Anterior cingulate cortex (tissue), 58 donors: ENCODE measurements at places on chromosomes 2 and 18.

- DNase-seq = peak; percentile 57
Observed at GRCh38 chr2:170505631-170506275, 209.4 kb upstream of the SP5 start.

DNA sequence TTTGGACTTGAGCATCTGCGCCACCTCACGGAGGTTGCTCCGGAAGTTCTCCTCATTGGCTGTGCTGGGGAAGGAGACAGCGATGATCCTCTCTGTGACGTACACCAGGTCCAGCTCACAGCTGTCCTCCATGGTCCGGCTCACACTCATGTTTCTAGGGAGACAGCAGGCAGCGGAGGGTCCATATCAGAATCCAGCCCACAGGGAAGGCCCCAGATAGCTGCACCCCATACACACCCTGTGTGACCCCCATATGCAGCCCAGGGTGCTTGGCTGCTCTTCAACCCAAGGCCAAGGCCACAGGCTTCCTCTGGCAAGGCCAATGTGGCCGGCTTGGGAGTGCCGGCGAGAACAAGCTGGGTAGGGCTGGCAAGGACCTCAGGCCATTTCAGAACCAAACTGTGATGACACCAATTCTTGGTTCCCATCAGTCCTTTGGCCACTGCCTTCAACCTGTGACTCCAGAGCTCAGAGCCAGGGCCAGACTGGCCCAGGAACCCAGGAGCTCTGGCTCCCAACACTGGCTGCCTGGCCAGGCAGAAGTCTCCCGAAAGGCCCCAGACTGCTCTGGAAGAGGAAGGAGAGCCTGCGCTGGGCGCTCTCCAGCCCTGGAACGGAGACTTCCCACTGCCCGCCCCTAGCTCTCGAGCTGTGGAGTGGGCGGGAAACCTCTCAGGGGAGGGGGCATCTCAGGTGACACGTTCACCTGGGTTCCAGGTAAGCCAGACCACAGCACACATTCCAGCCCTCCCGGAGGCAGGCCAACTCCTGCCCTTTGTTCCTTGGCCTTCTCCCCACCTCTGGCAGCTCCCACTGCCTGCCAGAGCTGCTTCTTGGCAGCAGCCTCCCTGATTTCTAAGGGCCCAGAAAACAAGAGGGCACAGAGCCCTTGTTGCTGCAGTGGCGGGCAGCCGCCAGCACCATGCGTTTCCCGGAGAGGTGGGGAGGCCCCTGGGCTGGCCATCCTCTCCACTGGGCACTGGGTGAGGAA lies 104.7 kb downstream of the TNS1 start:
- peak; percentile 46 for DNase-seq

DNA sequence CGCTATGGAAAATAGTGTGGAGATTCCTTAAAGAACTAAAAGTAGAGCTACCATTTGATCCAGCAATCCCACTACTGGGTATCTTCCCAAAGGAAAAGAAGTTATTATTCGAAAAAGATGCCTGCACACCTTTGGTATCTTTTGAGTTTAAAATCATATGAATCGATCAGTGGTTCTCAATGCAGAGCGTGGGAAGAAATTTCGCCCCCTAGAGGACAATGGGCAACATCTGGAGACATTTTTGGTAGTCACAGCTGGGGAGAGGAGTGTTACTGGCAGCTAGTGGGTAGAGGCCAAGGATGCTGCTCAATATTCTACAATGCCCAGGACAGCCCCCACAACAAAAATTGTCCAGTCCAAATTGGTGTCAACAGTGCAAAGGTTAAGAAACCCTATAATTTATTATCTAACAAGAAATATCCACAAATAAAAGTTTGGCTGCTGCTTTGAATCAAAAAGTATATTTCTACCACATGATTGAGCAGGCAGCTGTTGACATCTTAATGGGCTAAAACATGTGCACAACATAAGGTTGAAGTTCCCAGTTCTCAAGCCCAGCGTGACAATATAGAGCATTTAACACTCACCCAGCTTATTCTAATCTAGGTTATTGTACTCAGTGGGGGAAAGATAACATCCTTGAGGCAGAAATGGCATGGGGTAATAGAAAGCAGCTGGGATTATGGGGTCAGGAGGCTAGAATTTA lies 425.7 kb downstream of the LRATD1 start:
- no peak for DNase-seq

- no peak for DNase-seq
Observed at GRCh38 chr2:112803691-112804521, 19.6 kb upstream of the IL1A start.

DNA sequence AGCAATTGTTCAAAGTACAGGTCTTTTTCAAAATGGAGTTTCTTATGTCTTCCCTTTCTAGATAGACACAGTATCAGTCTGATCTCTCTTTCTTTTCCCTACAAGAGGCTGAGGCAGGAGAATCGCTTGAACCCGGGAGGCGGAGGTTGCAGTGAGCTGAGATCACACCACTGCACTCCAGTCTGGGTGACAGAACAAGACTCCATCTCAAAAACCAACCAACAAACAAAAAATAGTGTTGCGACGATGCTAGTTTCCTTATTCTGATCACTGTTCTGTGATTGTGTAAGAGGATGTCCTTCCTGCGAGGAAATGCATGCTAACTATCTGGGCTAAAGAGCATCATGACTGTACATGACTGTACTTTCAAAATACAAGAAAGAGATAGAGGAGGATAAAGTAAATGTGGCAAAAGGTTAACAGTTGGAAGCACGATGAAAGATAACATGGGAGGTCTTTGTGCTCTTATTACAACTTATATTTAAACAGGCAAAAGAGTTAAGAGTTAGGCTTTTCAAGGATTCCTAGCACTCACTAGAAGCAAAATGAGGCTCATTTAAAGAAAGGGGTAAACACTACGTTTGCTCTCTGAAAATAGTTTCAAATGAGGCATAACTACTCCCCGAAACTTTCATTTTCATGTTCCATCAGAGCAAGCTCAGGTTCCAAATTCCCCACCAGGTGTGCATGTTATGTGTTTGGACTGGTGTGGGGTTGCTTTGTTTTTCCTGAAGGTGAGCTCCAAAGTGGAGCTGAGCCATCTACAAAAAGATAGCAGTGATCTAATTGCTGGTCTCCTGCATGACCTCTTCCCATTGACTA lies 23.8 kb downstream of the SOWAHC start:
- DNase-seq = no peak

- DNase-seq = no peak
Observed at GRCh38 chr2:54613794-54614257, 109.6 kb upstream of the EML6 start.

DNA sequence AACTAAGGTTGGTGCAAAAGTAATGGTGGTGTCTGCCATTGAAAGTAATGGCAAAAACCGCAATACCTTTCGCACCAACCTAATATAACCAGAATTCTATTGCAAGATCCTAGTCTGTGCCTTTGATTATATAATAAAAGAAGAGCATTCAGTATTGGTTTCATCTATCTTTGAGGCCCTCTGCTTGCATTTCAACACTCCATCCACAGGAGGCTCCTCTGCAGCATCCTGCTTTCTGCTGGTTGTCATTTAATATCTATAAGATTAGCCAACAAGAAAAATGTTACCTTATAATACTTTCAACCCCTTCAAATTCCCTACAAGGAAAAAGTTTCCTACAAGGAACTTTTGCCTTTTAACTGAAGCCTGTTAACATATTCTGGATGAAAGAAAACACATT lies 139.2 kb downstream of the CDCA7 start:
- no peak for DNase-seq

DNA sequence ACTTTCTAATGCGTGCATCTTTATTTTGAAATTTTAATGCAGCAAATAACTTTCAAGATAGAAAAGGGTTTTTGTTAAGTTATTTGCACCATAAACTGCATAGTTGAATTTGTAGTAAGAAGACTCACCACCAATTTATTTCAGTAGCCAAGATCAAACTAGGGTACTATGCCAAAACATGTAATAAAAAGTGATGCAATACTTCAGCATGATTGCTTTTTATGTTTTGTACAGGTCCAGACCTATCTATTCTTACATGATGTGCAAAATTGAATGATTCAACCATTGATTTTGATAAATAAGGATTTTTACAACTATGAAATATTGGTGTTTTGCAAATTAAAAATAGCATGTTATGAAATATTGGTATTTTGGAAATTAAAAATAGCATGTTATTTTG lies 26.7 kb downstream of the AGPS start:
- no peak for DNase-seq

GRCh38 chr18:21857871-21858270 lies 117.3 kb downstream of the MIB1 start:
- no peak for DNase-seq

GRCh38 chr2:55992455-55992854 lies 68.9 kb upstream of the EFEMP1 start:
- DNase-seq = no peak

- peak; percentile 24 for DNase-seq
Observed at GRCh38 chr18:33578518-33579348, 714 bp downstream of the ASXL3 start.

GRCh38 chr18:77300579-77300978 lies 50.9 kb downstream of the GALR1 start:
- DNase-seq = no peak

DNA sequence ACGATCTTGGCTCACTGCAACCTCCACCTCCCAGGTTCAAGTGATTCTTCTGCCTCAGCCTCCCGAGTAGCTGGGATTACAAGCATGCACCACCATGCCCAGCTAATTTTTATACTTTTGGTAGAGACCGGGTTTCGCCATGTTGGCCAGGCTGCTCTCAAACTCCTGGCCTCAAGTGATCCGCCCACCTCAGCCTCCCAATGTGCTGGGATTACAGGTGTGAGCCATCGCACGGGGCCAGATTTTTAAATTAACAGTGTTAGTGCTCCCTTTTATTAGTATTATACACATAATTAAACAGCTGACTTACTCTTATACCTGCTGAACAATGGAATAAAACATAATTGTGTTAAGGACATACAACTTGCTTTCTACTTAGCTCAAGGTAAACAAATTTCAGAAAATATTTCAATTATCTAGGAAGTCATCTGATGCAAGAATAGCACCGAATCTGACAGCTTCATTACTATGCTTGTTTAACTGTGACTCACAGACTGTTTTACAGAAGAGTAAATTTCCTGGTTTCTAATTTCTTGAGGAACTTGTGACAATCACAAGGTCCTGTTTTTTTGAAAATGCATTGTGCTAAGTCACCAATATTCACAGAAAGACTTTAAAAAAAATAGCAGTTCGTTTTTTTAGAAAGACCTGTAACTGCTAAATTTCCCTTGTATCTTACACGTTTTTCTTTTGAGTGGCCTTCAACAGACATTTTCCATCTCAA lies 51.2 kb downstream of the SPIRE1 start:
- DNase-seq = no peak

GRCh38 chr2:74849228-74849892 lies 15.4 kb downstream of the HK2 start:
- DNase-seq = no peak

DNA sequence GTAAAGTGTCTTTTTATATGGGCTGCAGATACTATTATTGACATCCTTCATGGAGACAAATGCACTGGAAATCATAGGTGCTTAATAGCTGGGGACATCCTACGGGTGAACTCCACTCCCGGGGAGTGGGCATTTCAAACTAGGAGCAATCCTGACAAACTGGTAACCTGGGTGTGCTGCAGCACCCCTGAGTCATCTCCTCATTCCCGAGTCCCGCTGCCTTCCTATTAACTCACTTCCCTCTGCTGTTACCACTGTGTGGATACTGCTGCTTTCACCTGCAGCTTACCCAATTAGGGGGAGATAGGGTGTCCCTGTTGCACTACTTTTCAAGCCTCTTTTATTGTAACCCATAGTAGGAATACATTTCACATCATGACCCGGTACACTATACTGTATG lies 134.2 kb downstream of the RAPGEF4 start:
- no peak for DNase-seq
